ENCODE measurements at places on chromosomes 12 and 14.

GRCh38 chr14:83196236-83196635 is 1662.6 kb upstream of the SEL1L start:
- no peak for DNase-seq

GRCh38 chr14:33834466-33835260 is 116.2 kb downstream of the EGLN3 start:
- DNase-seq, result no peak

- DNase-seq, result no peak
Measured at GRCh38 chr12:20489645-20490044, 121.3 kb downstream of the PDE3A start.

DNA sequence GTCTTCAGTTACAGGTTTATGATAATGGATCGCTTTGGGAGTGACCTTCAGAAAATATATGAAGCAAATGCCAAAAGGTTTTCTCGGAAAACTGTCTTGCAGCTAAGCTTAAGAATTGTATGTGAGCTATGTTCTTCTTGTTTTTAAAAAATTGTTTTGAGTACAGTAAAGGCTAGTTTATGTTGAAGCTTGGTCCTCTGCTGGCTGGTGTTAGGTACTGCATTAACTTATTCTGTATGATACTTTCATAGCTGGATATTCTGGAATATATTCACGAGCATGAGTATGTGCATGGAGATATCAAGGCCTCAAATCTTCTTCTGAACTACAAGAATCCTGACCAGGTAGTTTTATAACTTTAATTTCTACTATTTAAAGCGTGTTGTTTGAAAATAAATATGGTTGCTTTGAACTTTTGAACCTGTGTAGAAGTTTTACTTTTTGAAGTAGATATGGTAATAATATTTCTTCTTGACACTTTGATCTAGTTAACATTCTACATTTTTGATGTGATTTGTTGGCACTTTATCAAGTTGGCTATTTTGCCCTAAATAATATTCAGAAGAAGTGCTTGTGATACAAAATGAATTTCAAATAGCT is 55.7 kb downstream of the VRK1 start:
- peak; percentile 49 for DNase-seq

- no peak for DNase-seq
Measured at GRCh38 chr12:104073699-104074098, 9.4 kb downstream of the HCFC2 start.

DNA sequence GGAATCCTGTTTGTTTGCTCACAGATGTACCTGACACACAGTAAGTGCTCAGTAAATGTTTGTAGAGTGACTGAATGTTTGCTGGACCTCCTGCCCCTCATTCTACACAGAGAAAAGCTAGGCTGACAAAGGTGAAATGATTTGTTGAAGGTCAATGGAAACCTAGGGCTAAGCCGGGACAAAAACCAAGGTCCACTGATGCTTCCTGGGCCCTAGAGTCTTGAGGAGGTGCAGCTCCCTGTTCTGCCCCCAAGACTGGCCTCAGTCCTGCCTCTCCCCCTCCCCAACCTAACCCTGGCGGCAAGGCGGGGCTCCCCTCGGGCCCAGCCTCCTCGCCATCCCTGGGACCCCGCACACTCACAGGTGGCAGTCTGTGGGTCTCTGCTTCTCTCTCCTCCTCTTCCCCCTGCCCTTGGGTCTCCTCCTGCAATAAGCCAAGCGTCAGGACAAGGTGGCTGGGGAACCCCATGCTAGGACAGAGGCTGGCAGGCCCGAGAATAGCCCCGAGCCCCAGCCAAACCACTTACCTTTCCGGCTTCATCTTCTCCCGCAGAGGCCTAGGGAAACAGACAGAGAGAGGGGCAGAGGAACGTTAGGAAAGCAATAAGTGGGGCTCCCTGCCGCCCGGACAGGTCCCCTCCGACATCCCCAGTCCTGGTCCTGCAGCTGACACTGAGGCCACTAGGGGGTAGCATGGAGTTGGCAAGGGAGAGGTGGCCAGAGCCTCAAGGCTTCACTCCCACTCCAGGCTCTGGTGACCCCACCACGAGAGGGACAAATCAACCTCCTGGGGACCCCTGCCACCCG is 9.3 kb downstream of the PGF start:
- peak; percentile 80 for DNase-seq

DNA sequence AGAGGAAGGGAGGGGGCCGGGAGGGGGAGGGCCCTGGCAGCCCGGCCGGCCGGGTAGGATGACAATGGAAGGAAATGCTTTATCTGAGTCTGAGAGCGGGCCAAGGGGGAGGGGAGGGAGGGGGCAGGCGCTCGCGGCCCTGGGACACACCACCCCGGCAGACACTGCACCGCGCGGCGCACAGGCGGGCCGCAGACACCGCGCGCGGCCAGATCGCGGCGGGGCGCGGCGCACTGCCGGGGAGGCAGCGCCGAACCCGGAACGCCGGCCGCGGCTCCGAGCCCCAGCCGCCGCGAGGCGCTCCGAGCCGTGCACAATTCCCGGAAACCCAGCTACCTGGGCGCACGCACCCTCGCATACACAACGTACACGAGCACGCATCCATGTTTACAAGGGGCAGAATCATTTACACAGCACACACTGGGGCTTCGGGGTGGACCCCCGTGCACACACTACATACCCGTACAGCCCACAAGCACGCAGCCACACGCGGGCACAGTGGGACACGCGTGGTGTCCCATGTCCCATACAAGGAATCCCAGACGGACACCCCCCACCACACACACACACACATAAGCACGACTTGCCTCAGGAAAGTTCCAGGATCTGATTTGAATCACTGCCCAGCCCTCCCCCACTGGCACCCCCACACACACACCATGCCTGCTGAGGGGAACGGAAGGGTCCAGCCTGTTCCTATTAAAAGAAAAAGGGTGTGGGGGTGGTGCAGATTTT is at the start of gene HDAC7:
HDAC7 (minus strand) TSS at position 8 of the 735 bp plus-strand sequence. CDS start 118 bp downstream, outside the sequence.
- DNase-seq, result peak; percentile 42

DNA sequence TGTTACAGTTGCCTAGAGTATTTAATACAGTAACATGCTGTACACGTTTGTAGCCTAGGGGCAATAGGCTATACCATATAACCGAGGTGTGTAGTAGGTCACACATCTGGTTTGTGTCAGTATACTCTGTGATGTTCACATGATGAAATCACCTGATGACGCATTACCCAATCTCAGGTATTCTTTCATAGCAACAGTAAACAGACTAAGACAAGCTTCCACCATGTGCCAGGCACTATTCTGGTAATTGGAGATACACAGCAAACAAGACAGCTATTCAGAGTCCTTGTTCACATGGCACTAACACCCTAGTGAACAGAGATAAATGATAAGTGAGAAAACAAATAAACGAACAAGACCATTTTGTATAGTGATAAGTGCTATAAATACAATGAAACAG is 3.8 kb upstream of the PDE3A start:
- no peak for DNase-seq

DNA sequence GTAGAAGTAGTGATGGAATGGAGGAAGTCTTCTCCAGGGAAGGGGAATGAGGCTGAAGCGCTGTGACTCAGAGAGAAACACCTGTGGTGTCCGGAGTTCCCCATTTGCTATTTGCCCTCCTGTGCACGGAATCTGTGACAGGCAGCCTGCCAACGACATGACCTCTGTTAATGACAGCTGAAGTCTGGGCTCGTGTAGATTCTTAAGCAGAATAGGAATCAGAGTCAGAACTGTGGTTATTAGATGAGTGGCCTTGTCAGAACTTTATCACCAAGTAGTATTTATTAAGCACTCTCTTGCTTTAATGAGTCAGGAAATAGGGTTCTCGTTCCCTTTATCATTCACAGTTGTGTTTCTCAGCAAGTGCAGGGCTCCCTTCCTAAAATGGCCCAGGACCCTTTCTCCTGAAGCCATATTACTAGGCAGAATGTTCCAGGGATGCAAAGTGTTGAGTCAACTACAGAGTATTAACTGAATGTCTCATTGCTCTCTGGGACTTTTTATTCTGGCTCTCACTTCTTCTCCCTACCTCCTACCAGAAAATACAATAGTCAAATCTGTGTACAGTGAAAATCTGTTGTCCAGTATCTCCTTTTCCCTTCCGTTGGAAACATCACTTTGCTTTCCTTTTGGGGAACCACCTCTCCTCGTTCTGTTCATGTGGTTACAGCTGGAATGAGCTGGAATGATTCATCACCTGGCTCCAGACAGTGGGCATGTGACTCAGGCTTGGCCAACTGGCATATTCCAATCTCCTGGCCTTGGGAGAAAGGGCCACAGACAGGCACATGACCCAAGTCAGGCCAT is 77.8 kb upstream of the MAX start:
- no peak for DNase-seq

- no peak for DNase-seq
Measured at GRCh38 chr14:83163016-83163415, 1629.4 kb upstream of the SEL1L start.

DNA sequence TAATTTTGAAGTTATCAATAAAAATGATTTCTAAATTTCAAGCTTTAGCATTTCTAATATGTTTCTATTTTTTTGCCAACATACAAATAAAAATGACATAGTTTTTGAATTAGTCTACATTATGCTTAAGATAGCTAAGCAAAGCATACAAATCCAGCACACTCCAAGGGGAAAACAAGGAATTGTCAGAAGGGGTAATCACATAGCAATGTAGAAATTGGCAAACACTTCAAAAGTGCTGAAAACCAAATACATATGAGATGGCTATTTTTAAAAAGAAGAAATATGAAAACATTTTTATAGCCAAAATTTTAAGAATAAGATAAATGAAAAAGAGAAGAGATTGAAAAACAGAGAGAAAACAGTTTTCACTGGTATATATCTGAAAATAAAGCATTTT is 308.0 kb downstream of the SLC6A15 start:
- DNase-seq, result no peak

DNA sequence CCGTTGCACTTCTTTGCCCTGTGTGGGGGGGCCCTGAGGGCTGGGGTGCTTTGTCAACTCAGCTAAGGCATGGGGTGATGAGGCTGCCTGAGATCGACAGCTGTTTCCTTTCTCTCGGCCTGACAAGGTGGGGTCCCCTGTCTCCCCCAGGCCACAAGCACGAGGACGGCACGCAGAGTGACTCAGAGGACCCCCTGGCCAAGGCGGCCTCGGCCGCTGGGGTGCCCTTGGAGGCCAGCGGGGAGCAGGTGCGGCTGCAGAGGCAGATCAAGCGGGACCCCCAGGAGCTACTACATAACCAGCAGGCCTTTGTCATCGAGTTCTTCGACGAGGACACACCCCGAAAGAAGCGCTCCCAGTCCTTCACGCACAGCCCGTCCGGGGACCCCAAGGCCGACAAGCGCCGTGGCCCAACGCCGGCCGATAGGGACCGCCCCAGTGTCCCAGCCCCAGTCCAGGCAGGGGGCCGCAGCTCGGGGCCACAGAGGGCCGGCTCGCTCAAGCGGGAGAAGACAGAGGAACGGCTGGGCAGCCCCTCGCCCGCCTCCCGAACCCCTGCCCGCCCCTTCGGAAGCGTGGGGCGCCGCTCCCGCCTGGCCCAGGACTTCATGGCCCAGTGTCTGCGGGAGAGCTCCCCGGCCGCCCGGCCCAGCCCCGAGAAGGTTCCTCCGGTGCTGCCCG is 18.8 kb downstream of the CEP170B start:
- DNase-seq, result no peak

DNA sequence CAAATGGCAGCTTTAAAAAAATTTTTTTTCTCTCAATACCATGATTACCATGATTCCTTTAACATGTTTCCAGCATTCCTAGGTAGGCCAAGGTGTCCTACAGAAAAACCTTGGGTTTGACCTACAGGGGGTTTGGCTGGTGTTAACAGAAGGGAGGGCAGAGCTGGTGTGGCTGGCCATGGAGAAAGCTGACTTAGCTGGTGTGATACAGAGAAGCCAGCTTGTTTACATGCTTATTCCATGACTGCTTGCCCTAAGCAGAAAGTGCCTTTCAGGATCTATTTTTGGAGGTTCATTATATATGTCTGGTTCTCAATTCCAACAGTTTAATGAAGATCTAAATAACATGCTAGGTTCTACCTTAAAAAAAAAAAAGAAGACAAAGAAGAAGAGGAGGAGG is 68.6 kb downstream of the EEA1 start:
- DNase-seq, result no peak

DNA sequence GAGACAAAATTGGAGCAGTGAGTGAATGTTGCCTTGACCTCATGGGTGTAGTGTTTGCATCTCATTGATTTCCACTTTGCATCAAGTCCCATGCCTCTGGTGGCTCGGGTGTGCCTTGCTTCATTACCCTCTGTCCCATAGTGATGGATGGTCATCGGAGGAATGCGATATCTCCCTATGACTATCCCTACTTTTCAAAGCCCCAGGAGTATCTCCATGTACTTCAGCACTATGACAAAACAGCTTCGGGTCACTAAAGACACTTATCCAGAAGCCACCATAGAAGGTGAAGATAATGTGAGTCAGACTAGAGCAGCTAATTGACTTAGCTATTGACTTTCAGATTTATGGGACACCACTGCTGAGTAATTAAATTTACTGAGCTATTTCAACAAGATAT is 355.1 kb upstream of the CCDC196 start:
- DNase-seq, result no peak

DNA sequence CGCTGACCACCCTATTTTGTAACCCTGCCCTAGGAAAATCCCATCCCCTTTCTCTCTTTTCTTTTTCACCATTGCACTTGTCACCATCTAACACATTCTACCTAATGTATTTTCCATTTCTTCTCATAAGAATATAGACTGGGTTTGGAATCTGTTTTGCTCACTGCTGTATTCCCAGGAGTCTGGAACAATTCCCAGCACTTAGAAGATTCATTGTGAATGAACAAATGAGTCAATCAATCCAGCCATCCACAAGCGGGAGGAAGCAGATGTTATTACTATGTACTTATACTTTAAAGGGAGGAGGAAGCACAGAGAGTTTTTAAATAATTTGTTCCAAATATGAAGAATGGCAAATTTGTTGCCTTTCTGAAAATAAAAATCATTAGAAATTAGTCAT is 142.1 kb downstream of the KIF21A start:
- DNase-seq, result no peak

- no peak for DNase-seq
Measured at GRCh38 chr12:51124504-51124903, 41.1 kb upstream of the CSRNP2 start.

DNA sequence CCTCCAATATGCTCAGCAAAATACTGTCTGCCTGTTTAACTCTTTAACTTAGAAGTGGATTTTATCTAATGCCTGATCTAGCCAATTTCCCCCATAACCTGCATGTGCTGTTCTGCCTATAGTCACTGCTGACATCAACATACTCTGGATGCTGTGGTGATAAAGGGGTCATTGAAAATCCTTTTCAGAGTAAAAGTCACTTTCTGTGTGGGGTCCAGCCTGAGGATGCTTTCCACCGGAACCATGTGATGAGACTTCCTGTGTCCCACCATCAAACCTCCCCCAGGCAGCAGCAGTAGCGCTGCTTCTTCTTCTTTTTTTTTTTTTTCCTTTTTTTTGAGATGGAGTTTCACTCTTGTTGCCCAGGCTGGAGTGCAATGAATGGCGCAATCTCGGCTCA is 607.0 kb downstream of the BCL11B start:
- DNase-seq, result no peak

DNA sequence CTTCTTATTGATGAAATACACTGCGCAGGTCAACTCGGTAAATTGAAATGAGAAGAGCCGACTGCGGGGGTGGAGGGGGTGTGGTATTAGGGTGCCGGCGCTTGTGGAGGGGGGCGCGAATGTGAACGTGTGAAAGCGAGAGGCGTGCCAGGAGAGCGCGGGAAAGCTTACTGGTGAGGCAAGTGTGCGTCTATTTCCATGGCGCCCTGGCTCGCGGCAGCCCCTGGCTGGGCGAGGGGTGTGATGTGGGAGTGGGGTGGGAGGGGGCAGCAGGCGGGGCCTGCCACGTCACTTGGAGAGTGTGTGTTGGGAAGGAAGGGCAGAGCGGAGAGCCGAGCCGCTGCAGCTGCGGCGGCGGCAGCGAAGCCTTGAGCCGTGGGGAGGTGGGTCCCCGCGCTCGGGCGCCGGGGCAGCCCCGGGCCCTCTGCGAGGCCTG is 88.8 kb downstream of the GALNT8 start:
- DNase-seq, result no peak

GRCh38 chr14:98112194-98112780 is 1159.7 kb downstream of the BCL11B start:
- DNase-seq, result no peak
